Activated naive CD4-positive, alpha-beta T cell treated with anti-CD3 and anti-CD28 coated beads, Interleukin-2, amount 50 U/mL, for 16 hours (primary cell): ENCODE measurements at places on chromosomes 3 and 15.

- no peak for DNase-seq
Measured at GRCh38 chr3:55497250-55497649, 10.1 kb upstream of the WNT5A start.

GRCh38 chr3:171001957-171002694, 24.4 kb downstream of the SLC2A2 start:
- DNase-seq = no peak

GRCh38 chr15:66078196-66078928, 175.2 kb downstream of the MEGF11 start:
- DNase-seq = no peak

DNA sequence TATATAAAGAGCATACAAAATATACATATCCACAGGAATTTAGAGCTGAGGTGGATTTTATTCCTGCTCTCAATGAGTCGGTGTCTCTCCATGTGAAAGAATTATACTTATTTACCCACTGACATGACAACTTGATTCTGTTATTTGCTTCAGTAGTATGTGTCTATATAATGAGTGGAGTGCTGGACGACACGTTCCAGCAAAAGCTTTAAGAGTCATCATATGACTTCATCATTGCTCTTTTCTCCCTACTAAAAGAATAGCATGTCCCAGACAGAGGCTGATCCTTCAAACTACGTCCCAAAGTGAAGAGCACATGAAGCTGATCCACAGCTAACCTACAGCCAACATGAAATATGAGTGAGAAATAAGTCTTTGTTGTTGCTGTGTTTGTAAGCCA, 54.3 kb upstream of the GNB4 start:
- DNase-seq = no peak

DNA sequence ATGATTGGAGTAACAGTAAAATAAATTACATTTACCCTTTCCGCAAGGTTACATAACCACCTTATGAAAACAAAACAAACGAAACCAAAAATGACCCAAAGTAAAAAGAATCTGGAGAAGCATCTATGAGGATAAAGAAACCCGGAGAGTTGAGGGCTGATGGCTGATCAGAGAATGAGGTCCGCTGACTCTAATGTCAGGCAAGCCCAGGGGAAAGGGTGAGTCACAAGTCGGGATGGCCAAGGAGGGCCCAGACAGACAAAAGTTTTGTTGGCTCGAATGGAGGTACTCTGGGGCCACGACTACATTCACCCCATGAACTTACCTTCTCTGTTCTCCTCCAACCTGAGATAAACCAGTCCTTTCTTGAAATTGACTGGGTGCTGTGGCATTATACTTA, 95.7 kb downstream of the RORA start:
- DNase-seq = no peak

DNA sequence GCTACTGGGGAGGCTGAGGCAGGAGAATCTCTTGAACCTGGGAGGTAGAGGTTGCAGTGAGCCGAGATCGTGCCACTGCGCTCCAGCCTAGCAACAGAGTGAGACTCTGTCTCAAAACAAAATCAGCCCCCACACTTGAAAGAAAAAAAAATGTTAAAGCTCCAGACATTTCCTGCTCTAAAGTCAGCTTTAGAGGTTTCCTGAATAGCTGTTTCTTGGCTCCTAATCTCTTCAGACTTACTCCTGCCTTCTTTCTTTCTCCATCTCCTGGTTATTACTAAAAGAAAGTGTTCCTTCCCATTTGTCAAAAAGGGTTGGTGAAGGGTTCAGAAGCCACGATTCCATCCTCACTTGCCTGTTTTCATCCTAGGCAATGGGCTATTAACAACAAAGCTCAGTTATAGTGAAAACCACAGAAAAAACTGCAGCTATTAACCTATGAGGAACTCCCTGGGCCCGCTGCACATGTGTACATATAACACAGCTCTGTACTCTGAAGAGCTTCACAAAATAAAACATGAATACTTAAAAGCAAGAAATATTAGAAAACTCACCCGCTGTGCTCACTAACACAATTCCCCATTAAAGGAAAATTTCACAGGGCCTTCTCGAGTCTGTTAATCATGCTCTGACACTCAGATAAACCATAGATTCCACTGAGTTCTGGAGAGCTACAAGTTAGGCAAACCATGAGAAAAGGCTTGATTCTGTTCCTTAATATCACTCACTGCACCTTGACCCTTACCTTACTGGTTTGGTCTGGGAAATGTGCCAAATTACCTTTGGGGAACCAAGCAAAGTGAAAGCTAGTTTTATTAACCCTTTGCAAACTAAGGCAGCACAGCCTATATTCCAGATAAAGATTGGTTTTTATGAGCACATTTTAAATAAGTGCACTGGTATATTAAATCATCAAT, 89.9 kb upstream of the TSPAN3 start:
- no peak for DNase-seq

DNA sequence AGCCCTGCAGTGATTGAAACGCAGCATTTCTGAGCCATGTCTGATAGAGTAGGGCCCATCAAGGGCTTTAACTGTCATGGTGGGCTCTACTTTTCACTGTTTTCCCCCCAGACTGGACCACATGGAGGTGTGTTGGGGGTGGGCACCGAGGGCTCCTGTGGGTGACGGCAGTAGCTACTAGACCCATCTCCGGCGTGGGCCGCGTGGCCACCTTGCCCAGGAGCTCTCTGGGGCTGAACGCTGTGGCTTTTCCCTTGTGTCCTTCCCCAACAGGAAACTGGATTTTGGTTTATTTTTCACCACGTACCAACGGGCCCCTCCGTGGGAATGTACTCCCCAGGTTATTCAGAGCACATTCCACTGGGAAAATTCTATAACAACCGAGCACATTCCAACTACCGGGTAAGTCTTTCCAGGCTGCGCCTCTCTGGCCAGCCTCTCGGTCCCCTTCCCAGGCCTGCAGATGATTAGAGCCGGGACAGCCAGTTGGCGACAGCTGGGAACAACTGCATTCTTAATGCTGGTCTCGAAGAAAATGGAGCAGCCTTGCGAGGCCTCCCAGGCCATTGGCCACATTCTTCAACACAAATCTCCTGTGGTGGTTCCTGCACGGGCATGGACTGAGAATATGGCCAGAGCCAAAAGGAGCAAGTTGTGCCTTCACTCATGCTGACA, 67.7 kb downstream of the MESD start:
- DNase-seq = no peak
